HTR-8/SVneo (cell line): ENCODE measurements at places on chromosomes 12 and 14.

GRCh38 chr12:51972849-51973273, 21.4 kb downstream of the ACVR1B start:
- DNase-seq: no peak

DNA sequence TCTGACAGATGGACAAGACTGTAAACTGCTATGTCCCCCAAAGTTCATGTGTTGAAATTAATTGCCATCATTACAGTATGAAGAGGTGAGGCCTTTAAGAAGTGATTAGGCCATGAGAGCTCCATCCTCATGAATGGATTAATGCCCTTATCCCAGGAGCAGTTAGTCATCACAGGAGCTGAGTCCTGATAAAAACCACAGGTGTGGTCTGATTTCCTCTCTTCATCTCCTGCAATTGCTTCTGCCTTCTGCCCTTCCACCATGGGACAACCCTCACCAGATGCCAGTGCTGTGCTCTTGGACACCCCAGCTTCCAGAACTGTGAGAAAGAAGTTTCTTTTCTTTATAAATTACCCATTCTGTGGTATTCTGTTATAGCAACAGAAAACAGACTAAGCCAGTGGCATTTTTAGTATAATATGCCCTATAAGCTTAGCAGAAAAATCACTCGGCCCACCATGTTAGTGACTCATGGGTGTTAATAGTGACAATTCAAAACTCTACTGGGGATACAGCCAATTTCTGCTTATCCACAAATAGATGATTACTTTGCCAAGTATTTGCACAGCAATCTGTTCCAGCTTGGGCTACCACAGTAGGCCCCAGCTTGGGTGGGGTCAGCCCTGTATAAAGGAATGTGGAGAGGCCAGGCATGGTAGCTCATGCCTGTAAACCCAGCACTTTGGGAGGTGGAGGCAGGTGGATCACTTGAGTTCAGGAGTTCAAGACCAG, 129.0 kb upstream of the BCL2L14 start:
- no peak for DNase-seq

- peak; percentile 71 for DNase-seq
These were observed 30.4 kb upstream of the PPP2R5E start for GRCh38 chr14:63573581-63573980.

DNA sequence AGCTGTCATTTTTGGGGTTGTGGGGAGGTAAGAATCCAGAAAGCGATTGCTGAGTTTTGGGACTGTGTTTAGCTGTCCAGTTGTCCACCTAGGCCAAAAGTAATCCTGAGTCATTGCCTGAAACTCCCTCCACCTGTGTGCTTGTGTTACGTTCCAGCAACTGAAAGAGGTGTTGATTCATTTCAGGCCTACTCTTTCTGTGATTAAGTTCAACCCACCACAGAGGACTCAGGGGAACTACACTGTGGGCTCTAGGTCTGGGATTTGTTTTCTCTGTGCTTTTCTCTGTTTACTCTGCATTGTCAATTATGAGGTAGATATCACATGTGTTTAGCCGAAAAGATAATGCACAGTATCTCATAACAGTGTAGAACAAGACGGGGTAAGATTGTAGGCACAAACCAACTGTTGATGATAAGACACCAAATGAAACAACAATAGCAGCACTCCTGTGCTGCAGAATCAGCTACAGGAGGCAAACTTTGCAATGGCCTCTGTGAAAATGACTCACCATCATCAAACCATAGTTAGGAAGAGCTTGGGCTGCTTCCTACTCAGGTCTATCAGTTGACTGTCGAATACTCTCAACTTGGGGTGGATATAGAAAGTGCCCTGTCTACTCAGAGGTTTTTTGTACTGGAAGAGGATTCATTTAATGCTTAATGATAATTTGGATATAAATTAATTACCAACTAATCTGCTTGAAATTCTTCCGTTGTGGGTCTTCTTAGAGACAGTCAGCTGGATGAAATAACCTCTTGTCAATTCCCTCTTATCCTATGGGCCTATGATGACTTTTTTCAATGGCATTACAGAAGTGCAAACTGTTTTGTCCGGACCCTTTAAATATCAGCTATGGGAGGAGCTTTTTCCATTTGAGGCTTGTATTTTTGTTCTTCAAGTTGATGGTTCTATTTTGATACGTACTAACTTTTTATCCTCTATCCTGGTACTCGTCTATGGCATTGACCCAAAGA, 385.9 kb downstream of the BMP4 start:
- no peak for DNase-seq

DNA sequence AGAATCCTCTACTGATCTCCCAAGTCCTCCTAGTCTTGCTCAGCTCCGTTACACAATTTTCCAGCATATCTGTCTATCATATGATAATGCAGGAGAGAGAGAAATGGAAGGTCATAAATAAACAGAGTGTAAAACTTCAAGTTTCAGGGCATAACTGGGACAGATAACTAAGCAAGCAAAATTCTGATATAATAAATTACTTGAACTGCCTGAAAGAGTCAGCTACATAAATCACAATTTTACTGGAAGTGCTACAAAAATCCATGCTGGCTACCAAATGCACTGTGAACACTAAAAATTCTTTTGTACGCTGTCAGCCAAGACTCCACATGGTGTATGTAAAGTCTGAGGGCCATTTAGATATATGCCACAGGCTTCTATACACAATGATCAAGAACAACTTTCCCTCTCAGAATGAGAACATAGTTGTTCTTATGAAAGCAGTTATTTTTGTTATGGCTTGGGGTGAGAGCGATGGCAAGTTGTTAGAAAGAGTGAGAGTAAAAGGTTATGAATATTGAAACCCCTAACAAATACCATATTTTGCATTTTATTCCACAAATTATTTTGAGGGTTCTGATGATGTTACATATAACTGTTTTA, 41.1 kb downstream of the GRIP1 start:
- DNase-seq: no peak

DNA sequence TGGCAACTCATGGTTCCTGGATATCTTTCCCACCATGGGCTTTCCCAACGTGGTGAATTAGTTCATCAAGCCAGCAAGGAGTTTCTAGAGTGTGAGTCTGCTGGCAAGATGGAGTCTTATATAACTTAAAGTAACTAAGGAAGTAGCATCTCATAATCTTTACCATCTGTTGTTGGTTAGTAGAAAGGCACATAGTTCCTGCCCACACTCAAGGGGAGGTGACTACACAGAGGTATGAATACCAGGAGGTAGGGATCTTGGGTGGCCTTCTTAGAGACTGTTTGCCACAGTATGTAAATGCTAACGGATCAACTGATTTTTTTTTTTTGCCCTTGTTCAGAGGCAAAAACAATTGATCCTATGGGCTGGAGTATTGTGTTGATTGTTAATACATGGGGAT, 446.9 kb downstream of the ATP23 start:
- no peak for DNase-seq

GRCh38 chr12:99746538-99746937, 99.0 kb downstream of the GARIN6 start:
- DNase-seq: no peak

DNA sequence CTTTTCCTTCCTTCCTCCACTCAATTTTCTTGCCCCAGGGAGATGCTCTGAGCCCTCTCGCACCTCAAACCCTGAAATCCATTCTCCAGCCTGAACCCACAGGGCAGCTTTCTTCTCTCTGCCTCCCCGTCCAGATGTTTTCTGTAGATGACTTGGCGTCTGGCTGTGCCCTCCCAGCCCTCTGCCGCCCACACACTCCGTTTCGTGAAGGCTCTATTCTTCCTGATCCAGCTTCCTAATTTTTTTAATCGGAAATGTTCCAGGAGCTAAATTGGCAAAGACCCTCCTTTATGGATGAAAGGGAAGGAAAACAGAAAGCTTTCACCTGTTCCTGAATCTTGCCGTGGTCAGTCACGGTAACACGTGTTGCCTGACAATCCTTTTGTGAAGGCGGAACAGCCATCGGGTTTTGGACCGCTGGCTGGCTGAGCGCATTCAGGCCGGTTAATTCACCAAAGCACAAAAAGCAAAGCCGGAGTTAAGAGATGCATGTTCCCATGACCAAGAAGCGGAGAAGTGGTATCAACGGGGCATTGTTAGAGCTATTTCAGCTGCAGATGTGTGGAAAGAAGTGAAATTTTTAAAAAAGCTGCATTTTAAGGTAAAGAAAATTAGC, 70.2 kb upstream of the FBRSL1 start:
- DNase-seq: no peak

DNA sequence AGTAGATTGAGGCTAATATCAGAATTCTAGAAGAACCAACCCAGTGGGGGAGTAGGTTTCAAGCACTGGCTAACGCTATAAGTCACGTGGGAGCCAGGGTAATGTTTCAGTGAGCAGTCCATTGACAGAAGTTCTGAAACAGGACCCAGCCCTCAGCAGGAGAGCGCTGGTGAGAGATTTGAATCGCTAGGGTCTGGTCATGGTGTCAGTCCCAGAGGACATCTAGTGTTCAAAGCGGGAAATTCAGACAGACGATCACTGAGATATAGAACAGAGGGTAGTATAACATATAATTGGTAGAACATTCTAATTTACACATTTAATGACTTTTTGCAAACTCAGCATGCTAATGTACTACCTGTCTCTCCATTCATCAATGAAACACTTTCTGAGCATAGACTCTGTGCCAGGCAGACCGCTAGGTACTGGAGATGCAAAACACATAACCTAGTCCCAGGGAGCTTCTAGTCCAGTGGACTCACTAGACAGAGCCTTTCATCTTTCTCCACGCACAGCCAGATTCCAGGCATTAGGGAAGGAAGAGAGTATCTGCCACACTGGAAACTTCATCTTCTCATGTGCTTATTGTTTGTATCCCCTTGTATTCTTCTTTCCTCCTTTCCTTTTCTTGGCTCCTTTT, 35.4 kb upstream of the RNASE3 start:
- DNase-seq: peak; percentile 47

DNA sequence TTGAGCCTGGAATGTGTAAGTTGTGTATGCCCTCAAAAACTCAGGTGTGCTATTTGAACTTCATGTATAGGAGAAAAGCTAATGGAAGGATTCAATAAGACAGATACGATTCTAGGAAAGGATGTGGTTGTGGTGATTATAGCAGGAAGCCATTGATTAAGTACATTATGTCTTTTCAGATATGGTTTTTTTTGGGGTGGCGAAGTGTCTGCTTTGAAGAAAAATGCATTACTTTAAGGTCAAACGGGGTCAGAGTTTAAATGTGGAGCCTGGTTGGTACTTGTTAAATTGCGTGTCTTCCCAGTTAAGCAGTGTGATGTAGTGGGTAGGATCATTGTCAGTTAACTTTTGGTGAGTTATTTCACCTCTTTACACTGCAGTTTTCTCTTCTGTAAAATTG, 13.0 kb upstream of the NUP107 start:
- no peak for DNase-seq

DNA sequence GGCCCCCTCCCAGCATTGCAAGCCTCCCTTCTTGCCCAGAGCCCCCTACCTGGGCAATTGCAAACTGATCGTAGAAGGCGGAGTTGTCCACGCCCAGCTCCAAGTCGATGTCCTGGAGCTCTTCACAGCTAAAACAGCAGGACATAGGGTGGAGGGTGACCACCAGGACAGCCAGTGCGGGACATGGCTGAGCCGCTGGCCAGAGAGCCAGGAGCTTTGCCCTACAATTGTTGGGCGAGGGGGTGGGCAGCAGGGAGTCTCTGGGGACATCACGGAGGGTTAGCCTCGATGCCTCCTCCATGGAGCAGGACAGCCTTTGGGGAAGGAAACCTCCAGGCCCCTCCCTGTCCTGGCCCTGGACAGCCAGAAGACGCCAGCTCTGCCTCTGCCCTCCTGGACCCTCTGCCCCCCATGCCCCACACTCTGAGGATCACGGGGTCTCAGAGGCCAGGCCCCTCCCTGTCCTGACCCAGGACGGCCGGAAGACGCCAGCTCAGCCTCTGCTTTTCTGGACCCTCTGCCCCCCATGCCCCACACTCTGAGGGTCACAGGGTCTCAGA, 9.4 kb downstream of the TMEM179 start:
- DNase-seq: no peak

GRCh38 chr12:45688183-45688582, 41.3 kb upstream of the ARID2 start:
- no peak for DNase-seq

DNA sequence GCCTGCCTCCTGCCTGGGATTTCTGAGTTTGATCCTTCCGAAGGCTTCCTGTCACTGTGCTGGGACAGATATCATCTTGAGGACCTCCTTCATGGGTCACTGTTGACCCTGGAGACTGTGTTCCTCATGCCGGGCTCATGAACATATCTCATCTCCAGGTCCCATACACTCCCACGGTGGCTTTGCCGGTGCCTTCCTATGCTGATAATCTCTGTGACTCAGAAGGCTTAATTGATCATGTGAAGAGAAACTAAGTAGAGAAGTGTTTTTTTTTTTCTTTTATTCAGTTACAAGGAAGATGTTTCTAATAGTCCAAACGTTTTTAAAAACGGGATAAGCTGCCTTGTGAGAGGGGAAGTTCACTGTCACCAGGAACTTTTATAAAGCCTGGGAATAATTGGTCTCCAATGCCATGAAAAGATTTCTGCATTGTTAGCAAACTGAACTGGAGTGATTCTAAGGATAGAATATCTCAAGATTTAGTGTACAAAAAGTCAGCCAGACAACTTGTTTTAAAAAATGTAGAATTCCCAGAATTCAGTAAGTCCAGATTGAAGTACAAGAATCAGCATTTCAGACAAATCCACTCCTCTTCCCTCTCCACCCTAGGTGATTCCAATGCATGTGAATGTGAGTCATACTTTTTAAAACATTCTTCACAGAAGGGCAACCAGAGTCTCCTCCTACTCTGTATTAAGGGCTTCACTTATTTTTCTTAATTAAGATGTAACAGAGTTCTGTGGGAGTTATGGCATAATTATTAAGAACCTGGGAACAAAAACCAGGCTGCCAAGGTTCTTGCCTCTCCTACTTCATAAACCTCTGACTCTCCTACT, 139.8 kb upstream of the LGR5 start:
- no peak for DNase-seq
